ENCODE measurements at places on chromosomes 11 and 22.

DNA sequence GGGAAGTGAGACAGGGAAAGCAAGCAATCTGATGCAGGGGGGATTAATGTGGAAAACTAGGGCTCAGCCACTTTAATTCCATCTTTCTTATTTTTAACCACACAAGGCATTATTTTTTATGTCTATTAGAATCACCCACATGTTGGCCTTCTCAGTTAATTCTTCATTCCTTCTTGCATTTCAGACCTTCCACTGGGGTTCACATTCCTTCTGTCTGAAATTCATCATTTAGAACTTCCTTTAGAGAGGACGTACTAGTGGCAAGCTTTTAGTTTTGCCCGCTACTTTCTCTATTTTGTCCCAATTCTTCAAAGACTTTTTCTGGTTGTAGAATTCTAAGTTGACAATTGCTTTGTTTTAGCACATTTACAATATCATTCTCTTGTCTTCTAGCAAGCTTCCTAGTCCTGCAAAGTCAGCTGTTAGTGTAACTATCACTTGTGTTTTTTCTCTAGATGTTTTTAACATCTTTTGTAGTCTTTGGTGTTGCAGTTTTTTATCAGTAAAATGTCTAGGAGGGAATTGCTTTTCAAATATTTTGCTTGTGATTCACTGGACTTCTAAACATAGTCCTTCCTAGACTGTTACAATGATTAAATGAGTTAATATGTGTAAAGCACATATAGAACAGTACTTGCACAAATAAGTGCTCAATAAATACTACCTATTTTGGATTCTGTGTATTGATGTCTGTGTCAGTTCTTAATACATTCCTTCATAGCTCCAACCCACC, 5.5 kb upstream of the NNMT start:
- no peak for DNase-seq

GRCh38 chr22:24430431-24431308, 3.3 kb downstream of the ADORA2A start:
- DNase-seq: no peak

- no peak for DNase-seq
Measured at GRCh38 chr22:47401592-47401898, 639.1 kb downstream of the TBC1D22A start.

- no peak for DNase-seq
Measured at GRCh38 chr11:95415837-95416304, 184.9 kb upstream of the SESN3 start.

GRCh38 chr11:108960501-108960900, 295.6 kb downstream of the DDX10 start:
- DNase-seq: no peak

DNA sequence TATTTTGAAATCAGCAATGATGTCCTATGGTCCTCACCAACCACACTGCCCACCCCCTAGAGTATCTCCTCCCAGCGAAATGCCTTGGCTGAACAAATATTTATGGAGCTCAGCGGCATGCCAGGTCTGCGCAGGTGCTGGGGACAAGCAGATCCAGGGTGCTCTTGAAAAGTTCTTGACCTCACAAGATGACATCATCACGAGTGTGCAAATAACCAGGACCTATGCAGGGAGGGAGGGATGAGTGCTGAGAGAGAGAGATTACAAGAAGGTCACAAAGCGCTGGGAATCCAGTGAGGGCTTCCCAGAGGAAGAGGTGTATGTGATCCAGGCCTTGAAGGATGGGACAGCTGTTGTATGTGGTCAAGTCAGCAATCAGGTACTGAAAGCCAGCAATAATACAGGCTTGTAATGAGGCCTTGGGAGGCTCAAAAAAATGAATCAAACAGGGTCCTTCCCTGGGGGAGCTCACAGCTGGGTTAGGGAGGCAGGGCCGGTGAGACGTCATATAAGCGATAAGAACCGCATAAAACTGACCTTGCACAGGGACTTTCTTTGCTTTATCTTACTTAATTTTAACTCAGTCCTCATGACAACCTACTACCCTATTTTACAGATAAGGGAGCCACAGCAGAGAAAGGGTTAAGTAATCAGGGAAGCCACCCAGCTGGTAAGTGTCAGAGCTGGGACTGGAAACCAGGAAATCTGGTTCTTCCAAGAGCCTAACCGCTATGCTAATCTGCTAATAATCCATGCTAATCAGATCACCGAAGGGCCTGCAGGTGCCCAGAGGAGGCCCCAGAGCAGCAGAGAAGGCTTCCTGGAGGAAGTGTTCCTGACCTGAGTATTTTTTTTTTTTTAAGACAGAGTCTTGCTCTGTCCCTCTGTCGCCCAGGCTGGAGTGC, 8.2 kb downstream of the ARRB1 start:
- no peak for DNase-seq

DNA sequence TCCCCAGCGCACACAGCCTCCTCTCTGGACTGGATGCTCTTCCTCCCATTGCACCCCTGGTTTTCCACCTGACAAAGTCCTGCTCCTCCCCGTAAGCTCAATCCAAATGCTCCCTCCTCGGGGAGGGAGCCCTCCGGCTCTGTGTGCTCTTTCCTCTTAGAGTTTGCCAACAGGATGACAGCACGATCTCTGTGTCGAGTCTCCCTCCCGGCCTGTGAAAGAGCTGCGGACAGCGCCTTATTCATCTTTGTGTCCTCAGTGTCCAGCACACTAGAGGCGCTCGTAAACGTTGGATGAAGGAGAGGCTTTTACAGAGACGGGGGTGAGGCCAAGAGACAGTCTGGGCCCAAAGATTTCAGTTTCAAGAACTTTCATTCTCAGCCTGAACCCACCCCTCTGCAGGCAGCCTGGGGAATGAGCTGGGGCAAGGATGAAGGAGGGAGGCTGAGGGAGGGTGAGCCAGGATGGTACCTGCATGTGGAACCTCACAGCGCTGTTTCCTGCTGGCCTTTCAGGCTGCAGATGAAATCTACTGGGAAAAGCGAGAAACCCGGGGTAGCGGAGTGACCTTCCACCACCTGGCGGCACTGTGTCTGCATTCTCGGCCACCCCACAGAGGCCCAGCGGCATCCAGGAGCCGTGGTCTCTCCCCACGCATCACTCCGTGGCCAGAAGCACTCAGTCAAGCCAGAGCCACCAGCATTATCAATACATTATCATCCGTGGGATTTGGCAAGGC, 8.5 kb upstream of the TMPRSS4 start:
- no peak for DNase-seq

- DNase-seq: no peak
Measured at GRCh38 chr22:38314933-38315822, 2.1 kb downstream of the CSNK1E start.

DNA sequence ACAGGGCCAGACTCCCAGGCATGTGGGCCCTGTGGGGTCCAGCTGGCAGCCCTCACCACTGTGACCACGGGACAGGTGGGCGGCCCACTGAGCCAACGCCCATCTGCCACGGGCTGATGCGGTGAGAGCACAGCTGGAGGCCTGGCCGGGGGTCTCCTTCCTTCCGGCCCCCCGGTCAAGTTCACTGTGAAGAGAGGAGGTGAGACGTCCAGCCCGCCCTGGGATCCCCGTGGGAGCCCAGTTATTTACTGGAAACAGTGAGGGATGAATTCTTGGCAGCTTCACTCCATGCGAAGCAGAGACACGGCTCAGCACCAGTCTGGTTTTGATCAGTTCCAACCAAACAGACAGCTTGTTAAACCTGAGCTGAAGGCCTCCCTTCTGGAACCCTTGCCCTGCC, 38.7 kb downstream of the WNT11 start:
- no peak for DNase-seq

- peak; percentile 25 for DNase-seq
Measured at GRCh38 chr11:79762279-79762921, 321.6 kb upstream of the TENM4 start.

DNA sequence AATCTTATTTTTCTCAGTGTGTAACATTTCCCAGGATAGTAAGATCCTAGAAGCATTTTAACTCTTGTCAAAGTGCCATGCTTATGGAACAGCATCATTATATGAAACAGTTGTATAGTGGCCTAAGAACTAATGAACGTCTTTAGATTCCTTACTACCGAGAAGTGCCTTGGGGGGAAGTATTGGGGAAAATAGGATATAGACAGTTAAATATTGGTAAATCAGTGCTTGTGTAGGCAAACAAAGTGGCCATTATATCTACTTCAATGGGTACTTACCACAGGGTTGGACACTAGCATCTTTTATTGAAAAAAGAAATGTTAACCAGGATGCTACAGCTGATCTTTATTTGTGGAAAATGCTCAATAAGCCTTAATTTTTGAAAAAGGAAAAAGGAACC, 11.3 kb downstream of the FAR1 start:
- no peak for DNase-seq

GRCh38 chr22:28594797-28595462, 84.7 kb downstream of the TTC28 start:
- peak; percentile 78 for DNase-seq

- no peak for DNase-seq
Measured at GRCh38 chr11:36130401-36130800, 158.8 kb downstream of the COMMD9 start.
